Adrenal gland (tissue), 19 donors: ENCODE measurements at places on chromosomes 16 and 17.

DNA sequence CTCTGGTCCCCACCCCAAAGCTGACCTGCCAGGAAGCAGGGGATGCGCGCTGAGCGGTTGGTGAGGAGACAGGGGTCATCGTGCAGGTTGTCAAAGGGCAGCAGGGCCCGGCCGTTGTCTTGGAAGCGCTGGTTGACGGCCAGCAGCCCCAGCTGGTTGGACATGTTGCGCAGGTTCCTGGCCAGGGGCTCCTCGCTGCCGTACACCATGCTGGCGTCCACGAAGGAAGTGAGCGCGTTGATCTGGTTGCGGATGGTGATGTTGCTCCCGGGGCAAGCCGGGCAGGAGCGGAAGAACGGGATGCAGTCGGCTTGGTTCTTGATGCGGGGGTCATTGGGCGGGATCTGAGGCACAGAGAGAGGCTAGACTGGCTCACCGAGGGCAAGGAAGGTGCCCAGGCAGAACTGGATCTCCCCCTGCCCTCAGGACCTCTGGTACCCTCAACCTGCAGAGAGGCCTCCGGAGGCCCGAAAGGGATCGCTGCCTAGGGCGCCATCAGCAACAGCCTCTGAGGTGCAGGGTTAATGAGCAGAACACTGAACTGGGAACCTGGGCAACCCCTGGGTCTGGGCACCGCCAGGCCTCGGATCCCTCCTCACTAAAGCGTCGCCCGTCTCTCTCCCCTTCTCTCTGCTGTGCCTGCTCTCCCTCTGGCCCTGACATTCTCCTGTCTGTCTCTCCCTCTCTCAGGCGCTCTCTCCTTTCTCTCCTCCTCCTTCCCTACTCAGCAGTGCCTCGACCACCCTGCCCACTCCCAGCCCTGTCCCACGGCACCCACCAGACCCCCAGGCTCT lies 2.7 kb downstream of the MPO start:
- no peak for DNase-seq

DNA sequence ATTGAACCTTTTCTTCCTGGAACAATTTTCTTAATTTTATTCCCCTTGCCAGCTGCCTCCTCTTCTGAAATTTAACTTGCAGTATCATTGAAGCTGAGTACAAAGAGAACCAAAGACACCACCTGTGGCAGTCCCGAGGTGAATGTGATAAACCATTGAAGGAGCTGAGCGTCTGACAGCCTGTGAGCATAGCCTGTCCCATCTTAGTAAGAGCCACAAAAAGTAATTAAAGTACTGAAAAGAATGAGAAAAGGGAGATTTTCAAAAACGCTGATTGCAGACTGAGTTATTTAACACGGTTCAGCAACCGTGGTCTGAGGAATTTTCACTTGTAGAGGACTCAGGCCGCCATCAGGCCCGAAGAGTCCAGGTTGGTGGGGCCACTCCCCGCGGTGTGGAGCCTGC lies 27.2 kb upstream of the ST6GALNAC1 start:
- no peak for DNase-seq

DNA sequence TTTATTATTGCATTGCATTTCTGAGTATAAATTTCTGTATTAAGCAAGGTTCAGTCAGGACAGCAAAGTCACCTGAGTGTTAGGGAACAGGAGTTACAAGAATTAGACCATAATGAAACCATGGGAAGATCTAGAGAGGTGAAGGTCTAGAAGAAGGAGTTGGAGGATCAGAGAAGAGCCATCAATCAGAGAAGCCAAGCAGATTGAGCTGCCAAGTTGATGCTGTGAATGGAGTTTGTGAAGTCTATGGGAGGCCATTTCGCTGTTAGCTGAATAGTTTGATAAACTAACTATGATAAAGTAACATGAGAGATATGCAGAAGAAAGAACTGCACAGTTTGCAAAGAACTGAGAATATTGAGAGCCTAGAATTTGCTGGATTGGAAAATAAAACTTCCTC lies 40.4 kb downstream of the FBXL20 start:
- DNase-seq: no peak

DNA sequence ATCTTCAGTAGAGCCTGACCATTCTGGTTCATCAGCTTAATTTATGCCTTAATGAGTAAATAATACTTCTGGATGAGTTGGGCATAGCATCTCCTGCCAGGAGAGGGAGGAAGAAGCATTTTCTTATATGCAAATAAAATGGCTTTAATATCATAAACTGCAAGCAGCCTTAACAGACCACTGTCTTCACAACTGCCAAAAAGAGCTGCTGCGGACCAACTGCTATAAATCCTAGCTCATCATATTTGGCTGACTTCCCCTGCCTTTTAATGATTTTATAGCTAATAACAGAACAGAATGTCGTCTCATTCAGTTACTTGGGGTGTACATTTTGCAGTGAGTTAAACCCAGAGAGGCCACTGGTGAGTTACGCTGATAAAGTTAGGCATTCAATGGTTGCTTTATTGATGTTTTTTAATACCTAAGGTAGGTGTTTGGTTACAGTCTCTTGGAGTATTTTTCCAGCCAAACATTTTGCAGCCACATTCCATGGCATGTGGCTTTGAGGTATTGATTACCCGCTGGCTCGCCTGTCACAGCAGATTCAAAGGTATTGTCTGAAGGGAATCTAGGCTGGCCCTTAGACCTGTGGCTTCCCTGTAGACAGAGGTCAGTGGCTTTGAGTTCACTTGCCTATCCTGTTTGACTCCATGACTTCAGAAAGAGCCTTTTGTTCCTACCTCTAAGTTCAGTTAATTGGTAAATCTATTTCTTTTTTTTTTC lies 16.4 kb downstream of the FAM20A start:
- no peak for DNase-seq

DNA sequence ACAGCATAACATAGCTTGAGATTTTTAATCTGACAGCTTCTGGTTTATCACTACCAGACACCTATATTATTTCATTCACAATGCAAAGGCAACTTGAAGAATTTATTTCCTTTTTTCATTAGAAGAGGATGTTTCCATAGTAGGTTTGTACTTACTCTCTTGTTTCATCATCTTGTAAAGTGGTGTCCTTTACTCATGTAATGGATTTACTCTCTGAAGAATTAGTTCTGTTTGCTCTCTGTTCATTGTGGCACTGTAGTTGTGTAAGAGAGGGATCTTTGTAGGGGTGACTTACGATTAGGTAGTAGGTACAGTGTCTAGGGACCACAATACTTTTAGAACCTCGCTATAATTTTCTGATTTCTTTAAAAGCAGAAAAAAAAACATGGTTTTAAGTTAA lies 256.1 kb downstream of the BCAS3 start:
- DNase-seq: no peak

GRCh38 chr16:79430191-79430678 lies 170.3 kb downstream of the MAF start:
- DNase-seq: no peak

DNA sequence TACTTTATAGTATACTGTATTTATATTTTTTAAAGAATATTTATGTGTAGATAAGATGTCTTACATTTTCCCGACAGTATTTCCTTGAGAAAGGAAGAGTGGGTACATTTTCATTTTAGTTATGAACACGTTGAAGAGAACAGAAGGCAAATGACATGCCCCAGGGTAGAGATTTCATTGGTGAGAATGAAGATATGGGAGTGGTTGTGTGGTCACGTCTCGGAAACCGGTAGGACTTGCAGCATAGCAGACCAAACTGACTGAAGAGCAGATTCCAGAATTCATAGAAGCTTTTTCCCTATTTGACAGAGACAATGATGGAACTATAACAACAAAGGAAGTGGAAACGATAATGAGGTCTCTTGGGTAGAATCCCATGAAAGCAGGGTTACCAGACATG lies 71.7 kb downstream of the KCNJ2 start:
- no peak for DNase-seq

DNA sequence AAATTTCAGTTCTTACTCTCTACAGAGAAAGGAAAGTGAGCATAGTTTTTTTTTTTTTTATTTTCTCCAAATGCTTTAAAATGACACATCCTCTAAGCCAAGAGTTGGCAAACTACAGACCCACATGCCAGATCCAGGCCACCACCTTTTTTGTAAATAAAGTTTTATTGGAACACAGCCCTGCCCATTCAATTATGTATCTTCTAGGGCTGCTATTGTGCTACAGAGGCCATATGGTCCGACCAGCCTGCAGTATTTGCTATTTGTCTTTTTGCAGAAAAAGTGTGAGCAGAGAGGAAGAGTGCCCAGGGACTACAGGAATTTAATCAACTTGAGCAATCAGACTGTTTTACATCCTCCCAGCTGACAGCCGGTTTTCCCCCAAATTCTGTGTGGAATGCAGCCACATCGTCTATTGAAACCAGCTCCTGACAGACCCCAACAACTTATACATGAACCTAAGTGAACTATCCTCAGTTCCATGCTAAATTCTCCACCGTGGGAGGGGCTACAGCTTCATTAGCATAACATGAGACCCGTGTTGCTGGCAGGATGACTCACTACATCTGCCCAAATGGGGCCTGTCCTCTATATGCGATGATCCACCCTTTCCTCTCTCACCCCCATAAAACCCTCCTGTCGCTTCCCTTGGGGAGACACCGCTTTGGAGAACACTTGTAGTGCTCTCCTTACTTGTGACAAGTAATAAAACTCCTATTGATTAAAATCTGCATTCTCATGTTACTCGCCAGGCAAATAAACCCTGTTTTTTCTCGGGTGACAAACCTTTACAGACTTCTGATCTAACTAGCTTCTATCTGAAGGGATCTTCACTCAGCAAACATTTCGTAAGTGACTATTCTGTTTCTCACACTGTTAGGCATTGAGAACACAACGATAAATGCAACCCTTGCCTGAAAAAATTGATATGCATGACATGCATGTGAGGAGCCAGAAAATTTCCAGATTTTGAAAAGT lies 149.4 kb upstream of the HS3ST3A1 start:
- no peak for DNase-seq

GRCh38 chr16:17106243-17106791 lies 364.4 kb downstream of the XYLT1 start:
- no peak for DNase-seq

DNA sequence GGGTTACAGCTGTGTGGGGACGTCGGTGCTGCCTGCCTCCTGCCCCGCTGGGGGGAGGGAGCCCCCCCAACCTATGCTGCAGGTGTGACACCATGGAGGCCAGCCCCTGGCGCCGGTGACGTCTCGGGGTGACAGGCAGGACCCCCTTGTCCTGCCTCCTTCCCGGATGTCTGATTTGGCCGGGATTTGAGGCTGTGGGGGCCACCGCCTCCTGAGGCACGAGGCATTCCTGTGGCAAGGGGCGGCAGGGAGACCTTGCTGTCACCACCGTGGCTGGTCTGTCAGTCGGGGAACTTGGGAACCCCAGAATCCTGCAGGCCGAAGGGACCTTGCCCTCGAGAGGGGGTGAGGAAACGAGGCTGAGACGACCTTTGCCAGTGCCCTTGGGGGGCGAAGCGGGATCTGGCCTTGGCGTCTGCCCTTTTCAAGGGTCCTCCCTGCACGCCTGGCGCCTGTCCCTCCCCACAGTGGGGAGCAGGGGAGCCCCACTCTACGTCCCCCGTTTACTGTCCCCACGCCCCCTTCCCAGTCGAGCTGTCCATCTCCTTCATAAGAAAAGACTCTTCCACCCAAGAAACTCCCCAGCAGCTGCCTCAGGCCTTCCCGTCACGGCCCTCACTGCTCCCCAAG lies 74.4 kb downstream of the METRNL start:
- DNase-seq: no peak

GRCh38 chr17:66784621-66785364 lies 50.1 kb upstream of the CACNG5 start:
- DNase-seq: no peak

- DNase-seq: no peak
These were observed 72.6 kb upstream of the METRNL start for GRCh38 chr17:83006515-83007455.

DNA sequence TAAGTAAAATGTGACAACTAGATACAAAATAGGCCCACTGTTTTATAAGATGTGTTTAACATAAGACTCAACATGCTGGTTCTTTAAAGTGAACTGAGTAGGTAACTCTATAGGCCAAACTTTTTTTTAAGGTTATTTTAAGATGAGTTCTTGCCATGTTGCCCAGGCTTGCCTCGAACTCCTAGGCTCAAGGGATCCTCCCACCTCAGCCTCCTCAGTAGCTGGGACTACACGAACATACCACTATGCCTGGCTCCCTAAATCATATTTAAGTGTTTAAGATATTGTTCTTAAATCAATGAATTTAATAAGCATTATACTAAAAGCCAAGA lies 69.9 kb downstream of the USP32 start:
- no peak for DNase-seq

- peak; percentile 58 for DNase-seq
These were observed 539 bp downstream of the IFT20 start for GRCh38 chr17:28334666-28335200.

DNA sequence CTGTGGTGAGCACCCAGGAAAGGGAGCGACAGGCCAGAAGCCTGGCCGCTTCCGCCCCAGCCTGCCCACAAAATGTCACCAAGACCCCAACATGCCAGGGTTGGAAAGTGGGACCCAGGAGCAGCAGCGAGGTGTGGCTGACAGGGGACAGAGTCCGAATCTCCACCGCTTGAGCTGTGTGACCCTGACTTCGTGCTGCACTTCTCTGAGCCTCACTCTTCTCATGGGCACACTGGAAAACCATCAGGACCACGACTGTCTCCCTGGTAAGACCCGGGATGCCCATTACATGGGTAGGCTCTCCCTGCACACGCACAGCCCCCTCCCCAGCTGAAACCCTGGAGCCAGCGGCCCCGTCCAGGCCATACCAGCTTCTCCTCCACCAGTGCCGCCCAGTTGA lies 34.9 kb downstream of the PPL start:
- no peak for DNase-seq

GRCh38 chr17:65850486-65850885 lies 289.0 kb upstream of the AXIN2 start:
- no peak for DNase-seq

DNA sequence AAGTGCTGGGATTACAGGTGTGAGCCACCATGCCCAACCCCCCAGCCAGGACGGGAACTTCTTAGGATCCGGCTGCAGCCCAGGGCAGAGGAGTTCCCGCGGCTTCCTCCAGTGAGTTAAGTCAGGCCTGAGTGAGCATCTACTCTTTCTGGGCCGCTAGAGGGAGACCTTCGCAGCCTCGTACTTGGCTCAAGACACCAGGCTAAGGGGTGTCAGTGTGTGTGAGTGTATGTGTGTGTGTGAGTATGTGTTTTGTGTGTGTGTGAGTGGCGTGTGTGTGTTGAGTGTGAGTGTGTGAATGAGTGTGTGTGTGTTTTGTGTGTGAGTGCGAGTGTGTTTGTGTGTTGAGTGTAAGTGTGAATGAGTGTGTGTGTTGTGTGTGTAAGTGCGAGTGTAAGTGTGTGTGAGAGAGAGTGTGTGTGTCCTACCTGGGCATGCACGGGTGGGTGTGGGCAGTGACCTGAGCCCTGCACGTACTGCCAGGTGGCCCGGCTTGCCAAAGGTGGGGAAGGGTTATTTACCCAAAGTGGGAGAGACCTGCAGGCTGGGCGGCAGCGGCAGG lies 58.5 kb downstream of the TMEM235 start:
- DNase-seq: peak; percentile 90

GRCh38 chr16:88722784-88723506 lies 16.6 kb downstream of the CTU2 start:
- no peak for DNase-seq

DNA sequence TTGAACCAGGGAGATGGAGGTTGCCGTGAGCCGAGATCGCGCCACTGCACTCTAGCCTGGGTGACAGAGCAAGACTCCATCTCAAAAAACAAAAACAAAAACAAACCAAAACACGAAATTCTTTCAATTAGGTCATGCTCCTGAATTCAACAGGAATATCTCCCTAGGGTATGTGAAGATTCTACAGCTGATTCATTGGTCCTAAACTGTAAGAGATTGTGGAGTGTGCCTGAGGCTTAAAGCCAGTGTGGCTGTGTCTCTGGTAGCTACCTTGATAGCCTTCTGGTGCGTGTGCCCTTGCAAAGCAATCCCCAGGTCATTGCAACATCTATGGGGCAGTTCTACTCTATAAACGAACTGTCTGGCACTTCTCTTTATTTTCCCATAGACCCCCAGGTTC lies 48.4 kb downstream of the USP43 start:
- no peak for DNase-seq
